ENCODE measurements at places on chromosomes 1 and 21.

DNA sequence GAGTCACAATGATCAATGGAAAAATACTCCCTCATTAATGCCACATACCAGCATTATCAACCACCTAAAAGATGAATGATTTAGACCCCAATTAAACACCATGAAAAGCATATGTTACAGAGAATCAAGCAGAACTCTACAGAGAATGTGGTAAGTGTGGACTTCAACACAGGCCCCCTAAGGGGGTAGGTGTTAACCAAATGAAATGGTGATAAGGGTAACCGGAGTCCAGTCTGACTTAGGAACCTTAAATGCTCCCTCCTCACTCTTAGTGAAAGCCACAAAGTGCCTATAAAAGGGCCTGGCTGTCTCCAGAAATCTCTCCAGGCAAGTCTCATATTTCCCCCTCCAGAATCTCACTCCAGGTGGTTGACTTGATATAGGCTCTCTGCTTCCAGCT is 149.2 kb upstream of the FOXD3 start:
- DNase-seq, result no peak

- DNase-seq, result no peak
Measured at GRCh38 chr1:237672748-237673147, 218.0 kb downstream of the ZP4 start.

DNA sequence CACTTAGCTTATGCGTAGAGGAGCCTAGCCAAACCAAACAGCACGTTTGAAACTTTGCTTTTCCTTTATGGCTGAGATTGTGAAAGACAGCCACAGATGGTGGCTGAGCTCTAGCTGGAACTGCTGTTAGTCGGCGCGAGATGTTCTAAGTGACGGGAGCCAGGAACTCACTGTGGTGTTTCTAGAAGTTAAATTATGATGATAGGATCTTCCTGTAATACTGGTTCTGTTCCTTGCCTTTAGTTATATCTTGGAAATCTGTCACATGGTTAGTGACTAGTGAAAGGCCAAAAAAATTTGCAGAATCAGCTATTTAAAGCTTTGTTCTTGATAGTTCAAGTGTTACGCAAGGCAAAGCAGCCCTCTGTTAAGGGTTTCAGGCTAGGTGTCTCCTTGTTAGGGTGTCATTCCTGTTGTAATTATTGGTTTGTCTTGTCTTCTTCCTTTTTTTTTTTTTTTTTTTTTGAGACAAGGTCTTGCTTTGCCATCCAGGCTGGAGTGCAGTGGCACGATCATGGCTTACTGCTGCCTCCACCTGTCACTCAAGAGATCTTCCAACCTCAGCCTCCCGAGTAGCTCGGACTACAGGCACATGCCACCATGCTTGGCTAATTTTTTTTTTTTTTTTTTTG is 22.6 kb downstream of the AK4 start:
- DNase-seq, result no peak

DNA sequence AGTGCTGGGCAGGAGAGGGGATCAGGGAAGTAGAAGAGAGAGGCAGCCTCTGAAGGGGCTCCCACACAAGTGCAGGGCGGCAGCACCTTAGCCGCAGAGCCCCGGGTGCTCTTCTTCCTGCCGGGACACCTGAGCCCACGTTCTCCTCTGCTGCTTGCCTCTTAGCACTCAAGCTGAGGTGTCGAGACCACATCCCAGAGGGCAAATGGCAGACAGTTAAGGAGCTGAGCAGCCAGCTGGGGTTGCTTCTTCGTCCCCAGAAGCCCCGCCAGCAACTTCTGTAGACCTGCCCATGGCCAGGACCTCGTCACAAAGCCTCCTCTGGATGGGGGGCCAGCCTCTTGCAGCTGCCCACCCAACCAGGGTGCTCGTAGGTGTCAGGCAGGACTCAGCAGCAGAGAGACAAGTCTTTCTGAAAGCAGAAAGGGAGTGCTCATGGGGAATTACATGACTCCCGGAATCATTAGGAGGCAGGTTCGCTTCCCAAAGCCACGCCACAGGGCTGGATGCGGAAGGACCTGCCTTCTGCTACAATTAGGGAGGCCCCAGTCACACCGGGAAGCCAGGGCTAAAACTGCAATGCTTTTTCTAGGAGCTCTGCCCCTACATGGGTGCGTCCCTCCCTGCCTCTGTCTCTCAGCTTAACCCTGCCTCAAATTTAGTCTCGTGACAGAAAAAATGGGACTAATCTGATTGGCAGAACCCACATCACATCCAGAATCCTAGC is 141.4 kb upstream of the RAB4A start:
- DNase-seq, result peak; percentile 2

DNA sequence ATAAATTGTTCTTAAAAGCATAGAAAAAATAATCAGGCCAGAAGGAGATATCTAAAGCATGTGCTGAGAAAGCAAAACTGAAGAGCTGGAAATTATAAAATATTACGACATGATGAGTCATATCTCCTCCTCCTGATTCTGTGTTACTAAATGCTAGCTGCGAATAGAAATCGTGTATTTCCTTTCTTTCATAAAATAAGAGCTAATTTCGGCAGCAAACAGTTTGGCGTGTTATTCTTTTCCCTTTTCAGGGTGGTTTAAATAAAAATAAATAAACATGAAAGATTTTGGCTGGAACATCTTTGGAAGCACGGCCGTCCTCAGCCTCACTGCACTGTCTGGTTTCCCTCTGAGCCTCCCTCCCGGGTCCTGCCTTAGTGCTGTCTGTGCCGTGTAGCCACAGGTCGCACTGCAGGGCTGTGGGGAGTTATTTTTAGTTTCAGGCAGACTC is 56.0 kb downstream of the ADARB1 start:
- DNase-seq, result no peak

- DNase-seq, result no peak
Measured at GRCh38 chr1:87993051-87993450, 664.4 kb downstream of the LMO4 start.

GRCh38 chr21:33962290-33962689 is 46.7 kb upstream of the ATP5PO start:
- DNase-seq, result no peak

- DNase-seq, result no peak
Measured at GRCh38 chr21:31656199-31657095, 3.0 kb upstream of the SOD1 start.

DNA sequence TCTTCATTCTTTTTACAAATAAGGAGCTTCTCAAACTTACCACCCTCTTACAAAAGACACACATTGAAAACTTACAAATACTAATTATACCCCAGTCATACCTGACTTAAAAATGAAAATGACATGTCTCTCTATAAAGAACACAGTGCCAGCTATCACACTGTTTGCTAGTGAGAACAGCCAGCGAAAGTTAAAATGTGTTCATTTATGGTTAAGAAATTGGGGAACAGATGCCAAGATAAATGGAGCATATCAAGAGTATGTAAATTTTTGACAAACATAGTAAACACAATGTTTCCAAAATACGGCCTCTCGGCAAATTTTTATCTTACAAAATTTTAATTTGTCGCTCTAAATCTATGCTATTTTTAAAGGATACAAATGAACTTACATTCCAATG is 1422.9 kb downstream of the KCNT2 start:
- no peak for DNase-seq

- no peak for DNase-seq
Measured at GRCh38 chr21:16372586-16372985, 642.8 kb downstream of the USP25 start.

- DNase-seq, result no peak
Measured at GRCh38 chr1:177310326-177310725, 139.6 kb downstream of the BRINP2 start.

GRCh38 chr1:230031131-230031530 is 35.9 kb upstream of the GALNT2 start:
- DNase-seq, result no peak

- no peak for DNase-seq
Measured at GRCh38 chr1:17923666-17924065, 168.5 kb downstream of the ACTL8 start.

- DNase-seq, result no peak
Measured at GRCh38 chr1:6116137-6116536, 64.0 kb downstream of the CHD5 start.
